SK-N-SH (cell line): ENCODE measurements at places on chromosomes 3 and 15. TPM values are rescaled to one million over a fixed set of nuclear protein-coding genes. Genes with fewer than 3 reads are reported as not detected.

The PDZRN3 gene
- polyA plus RNA-seq, result 7.9 and 10.3 TPM in 2 replicates

The GRK7 gene
- 0.03 TPM in 1 of 2 replicates, not detected in the other for polyA plus RNA-seq

The DNAH12 gene
- polyA plus RNA-seq, result 0.03 and 0.05 TPM in 2 replicates

The MCCC1 gene
- polyA plus RNA-seq, result 15.4 and 19.4 TPM in 2 replicates

The LRRC28 gene
- polyA plus RNA-seq, result 15.2 and 18.3 TPM in 2 replicates

- peaks cover 9% of the 10 kb centered on the region; the same call in 1 of the 2 replicates for H3K4me1 ChIP-seq
- no peak overlapping the region for H3K4me3 ChIP-seq
- no peak overlapping the region for H3K27ac ChIP-seq
- H3K36me3 ChIP-seq, result no peaks in the 10 kb centered on the region
- DNase-seq, result no peak
Measured at GRCh38 chr15:81295486-81296121, 28.3 kb downstream of the STARD5 start.

GRCh38 chr3:82053236-82053635 is 291.8 kb upstream of the GBE1 start:
- H3K4me1 ChIP-seq, result no peaks in the 10 kb centered on the region
- no peak overlapping the region for H3K4me3 ChIP-seq

DNA sequence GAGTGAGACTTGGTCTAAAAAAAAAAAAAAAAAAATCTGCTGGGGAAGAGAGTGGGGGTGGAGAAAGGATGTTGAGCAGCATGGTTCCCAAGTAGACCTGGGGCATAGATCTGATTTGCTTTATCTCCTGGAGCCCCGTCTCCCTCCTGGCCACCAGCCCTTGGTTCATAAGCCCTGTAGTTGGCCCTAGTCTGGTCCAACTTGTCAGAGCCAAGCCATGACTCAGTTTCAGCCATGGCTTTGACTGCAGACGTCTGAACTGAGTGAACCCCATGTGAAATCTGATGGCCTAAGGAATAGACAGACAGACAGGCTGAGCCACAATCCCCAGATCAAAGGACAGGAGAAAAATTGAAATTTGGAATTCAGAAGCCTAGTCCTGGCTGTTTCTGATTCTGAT is 2.0 kb upstream of the CILP start:
- H3K36me3 ChIP-seq, result no peaks in the 10 kb centered on the region
- H3K27me3 ChIP-seq, result no peaks in the 10 kb centered on the region
- H3K4me1 ChIP-seq, result 0 out of 2 replicates have a peak, but pooled peaks cover 9% of the 10 kb centered on the region
- no peak for DNase-seq
- no peak overlapping the region for H3K27ac ChIP-seq
- no peak overlapping the region for H3K4me3 ChIP-seq

GRCh38 chr3:49900491-49901153 is 3.1 kb downstream of the MST1R start:
- no peaks in the 10 kb centered on the region for H3K27me3 ChIP-seq
- no peaks in the 10 kb centered on the region for H3K4me1 ChIP-seq
- no peaks in the 10 kb centered on the region for H3K36me3 ChIP-seq
- H3K27ac ChIP-seq, result no peak overlapping the region
- no peak for DNase-seq

DNA sequence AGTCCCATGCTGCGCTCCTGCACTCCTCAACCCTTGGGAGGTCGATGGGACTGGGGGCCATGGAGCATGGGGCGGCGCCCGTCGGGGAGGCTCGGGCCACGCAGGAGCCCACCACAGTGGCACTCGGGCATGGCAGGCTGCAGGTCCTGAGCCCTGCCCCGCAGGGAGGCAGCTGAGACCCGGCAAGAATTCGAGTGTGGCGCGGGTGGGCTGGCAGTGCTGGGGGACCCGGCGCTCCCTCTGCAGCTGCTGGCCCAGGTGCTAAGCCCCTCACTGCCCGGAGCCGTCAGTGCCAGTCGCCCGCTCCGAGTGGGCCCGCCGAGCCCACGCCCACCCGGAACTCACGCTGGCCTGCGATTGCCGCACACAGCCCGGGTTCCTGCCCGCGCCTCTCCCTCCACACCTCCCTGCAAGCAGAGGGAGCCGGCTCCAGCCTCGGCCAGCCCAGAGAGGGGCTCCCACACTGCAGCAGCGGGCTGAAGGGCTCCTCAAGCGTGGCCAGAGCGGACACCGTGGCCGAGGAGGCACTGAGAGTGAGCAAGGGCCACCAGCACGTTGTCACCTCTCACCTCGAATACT is 200.3 kb downstream of the ROBO2 start:
- H3K4me1 ChIP-seq, result no peaks in the 10 kb centered on the region; the same call in 1 of the 2 replicates
- H3K4me3 ChIP-seq, result no peak overlapping the region
- no peak for DNase-seq
- H3K36me3 ChIP-seq, result no peaks in the 10 kb centered on the region
- no peaks in the 10 kb centered on the region for H3K27me3 ChIP-seq
- no peak overlapping the region for H3K27ac ChIP-seq

DNA sequence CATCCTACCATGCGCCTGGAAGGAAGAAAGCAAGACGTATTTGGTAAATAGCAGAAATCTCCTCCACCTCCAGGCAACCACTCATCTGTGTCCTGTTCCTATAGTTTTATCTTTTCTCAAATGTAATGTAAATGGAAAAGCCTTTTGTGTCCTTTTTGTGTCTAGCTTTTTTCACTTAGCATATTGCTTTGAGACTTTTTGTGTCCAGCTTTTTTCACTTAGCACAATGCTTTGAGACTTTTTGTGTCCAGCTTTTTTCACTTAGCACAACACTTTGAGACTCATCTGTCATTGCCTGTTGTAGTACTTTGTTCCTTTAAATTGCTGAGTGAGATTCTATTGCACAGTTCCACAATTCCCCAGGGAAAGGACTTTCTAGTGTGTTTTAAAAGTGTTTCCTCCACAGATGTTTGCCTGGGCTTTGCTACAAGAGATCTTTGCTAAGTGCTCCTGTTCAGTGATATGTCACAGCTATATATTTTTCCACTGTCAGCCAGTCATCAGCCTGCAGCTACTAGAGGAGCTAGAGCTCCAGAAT is 27.9 kb upstream of the MUC13 start:
- H3K27ac ChIP-seq, result no peak overlapping the region
- H3K4me1 ChIP-seq, result peaks cover 2% of the 10 kb centered on the region; the same call in 1 of the 2 replicates
- DNase-seq, result no peak
- H3K4me3 ChIP-seq, result no peak overlapping the region
